ENCODE measurements at places on chromosomes 1 and 21.

DNA sequence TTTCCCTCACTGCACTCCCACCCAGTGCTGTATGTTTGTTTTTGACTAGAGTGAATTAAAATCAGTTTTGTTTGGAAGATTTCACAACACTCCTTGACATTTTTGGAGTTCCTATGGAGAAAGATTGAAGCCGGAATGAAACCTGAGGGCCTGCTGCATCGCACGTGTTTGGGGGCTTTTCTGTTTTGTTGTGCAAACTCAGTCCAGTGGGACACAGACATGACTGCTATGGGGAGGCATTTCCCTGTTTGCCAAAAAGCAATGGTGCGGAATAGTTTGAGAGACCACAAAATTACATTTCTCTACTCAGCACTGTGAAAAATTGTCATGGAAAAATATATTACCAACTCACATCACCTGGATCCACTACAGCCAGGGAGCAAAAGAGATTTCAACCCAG lies 43.8 kb upstream of the KCNE2 start:
- no peak for DNase-seq

- no peak for DNase-seq
Observed at GRCh38 chr1:45686015-45686287, 382 bp downstream of the GPBP1L1 start.

GRCh38 chr1:117584181-117584580 lies 21.7 kb upstream of the TENT5C start:
- no peak for DNase-seq

DNA sequence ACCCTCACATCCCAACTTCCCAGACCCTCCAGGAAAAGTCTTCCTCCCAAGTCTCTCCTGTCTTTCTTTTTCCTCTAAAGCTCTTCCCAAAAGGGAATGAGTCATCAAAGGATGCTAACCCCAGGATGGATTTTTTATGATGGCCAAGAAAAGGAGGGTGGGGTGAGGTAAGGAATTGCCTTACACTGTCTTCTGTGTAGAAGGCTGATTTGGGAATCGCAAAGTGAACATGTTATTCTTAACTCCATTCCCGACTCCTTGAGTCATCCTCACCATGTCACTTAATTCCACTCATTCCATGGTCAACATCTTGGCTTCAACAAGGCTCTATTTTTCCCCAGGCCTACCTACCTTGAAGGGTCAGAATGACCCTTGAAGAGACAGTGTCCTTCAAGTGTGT lies 44.0 kb downstream of the TBX15 start:
- peak; percentile 88 for DNase-seq

GRCh38 chr1:192445839-192446489 lies 129.2 kb downstream of the RGS21 start:
- peak; percentile 45 for DNase-seq

DNA sequence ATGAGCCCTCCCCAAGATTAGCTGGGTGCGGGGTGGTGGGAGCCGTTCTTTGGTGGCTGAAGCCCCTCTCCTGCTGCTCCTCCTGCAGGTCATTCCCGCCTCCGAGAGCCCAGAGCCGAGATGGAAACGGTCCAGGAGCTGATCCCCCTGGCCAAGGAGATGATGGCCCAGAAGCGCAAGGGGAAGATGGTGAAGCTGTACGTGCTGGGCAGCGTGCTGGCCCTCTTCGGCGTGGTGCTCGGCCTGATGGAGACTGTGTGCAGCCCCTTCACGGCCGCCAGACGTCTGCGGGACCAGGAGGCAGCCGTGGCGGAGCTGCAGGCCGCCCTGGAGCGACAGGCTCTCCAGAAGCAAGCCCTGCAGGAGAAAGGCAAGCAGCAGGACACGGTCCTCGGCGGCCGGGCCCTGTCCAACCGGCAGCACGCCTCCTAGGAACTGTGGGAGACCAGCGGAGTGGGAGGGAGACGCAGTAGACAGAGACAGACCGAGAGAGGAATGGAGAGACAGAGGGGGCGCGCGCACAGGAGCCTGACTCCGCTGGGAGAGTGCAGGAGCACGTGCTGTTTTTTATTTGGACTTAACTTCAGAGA lies 448 bp downstream of the G0S2 start:
- peak; percentile 15 for DNase-seq

GRCh38 chr1:245181158-245181517 lies 26.4 kb downstream of the KIF26B start:
- no peak for DNase-seq

DNA sequence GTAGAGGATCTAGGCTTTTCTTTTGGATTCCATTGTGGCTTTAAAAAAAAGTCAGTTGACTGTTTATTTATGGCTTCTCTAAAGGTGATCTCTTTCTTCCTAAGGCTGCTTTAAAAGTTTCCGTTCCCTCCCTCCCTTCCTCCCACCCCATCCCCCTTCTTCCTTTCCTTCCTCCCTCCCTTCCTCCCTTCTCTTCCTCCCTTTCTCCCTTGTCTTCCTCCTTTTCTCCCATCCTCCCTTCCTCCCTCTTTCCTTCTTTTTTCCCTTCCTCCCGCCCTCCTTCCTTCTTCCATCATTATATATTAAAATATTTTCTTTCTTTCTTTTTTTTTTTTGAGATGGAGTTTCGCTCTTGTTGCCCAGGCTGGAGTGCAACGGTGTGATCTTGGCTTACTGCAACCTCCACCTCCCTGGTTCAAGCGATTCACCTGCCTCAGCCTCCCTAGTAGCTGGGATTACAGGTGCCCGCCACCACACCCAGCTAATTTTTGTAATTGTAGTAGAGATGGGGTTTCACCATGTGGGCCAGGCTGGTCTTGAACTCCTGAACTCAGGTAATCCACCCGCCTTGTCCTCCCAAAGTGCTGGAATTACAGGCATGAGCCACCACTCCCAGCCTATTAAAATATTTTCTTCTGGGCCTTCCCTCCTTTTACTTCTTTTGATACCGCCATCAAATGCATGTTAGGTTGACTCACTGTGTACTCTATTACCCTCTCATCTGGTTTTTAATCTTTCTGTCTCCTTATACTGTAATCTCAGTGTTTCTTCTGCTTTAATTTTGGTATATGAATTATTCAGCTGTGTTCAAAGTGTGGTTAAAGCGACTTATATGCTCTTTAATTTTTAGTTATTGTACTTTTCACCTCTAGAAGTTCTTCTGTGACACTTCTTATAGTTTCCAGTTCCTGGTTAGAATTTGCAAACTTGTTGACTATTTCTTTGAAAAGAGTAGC lies 59.2 kb upstream of the ATP5PO start:
- DNase-seq: no peak

- DNase-seq: peak; percentile 98
Observed at GRCh38 chr21:35197992-35198431, 148.9 kb upstream of the RUNX1 start.

GRCh38 chr1:163730411-163730821 lies 408.7 kb downstream of the NUF2 start:
- no peak for DNase-seq

GRCh38 chr1:66346057-66346795 lies 187.7 kb upstream of the SGIP1 start:
- DNase-seq: no peak

DNA sequence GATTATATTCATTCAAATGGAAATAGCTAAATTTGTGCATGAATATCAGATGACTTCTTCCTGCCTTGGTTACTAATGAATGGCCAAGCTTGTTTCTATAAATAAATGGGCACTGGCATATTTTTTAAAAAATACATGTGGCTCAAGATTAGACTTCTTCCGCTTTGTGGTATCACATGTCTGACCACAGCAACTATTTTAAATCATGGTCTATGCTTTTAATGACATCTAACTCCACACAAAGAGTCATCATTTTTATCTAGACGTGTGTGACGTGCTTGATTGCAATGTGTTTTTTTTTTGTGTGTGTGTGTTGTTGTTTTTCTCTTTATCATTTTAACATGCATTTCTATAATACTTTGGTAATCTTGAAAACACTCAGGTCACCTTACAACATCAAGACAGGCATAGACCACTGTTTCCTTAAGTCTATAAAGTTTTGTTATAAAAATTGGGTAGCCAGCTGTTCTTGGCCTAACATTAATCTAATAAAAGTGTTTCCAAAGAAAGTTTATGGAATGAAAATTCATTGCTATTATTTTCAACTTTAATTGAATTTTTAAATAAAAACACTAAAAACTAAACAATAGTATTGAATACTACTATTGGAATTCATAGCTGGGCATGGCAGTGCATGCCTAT lies 29.5 kb downstream of the RGS1 start:
- DNase-seq: peak; percentile 5

- DNase-seq: no peak
Observed at GRCh38 chr1:63975481-63975880, 201.7 kb downstream of the ROR1 start.

DNA sequence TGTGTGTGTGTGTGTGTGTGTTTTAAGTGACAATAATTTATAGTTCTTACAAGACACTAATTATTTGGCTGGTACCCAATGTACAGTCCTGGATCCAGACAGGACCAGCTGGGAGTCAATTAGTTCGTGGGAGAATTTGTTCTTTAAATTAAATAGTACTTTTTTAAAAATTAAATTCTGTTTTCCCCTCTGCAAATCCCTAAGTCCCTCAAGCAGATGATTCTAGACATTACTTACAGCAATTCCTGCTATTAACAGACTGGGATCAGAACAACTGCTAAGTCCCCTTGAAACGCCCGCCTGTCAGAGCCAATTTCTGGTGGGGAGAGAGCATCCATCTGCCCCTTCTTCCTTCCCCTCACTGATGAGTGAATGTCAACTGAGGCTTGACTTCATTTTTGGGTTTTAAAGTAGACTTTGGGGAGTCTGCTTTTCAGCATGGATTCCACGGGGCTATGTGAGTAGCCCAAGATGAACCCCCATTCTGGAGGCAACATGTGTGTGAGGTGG lies 83.9 kb downstream of the SMYD2 start:
- DNase-seq: no peak

DNA sequence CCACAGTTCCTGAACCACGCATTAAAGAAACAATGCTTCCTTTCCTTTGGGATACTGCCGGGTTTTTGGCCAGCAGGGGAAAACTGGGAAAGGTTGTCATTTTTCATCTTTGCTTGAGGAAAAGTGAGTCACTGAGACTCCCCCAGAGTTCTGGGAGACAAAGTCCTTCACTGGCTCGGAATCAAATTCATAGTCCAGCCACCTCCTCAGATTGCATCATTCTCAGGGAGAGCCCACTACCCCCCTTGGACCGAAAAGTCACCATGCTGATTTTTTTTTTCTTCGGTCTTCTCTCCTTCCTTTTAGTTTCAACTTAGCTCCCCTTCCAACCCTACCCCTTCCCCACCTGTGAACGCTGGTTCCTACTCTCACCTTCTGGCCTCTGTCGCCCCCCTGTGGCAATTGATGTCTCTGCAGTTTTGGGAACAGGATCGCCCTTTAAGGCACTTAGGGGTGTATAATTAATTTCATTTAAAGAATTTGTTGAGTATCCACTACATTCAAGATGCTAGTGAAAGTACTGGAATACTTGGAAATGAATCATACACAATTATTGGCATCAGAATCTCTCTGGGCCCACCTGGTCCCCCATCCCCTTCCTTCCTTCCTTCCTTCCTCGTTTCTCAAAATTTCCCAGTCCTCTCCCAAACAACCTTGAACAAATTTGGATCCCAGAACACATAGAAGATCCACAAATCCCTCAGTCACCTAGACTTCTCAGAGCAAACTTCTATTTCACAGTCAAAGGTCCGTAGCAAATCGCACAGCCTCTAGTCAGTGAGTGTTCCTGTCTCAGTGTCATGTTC lies 6.9 kb downstream of the ACKR1 start:
- DNase-seq: peak; percentile 18

GRCh38 chr1:183230413-183230812 lies 44.3 kb downstream of the LAMC2 start:
- DNase-seq: no peak

DNA sequence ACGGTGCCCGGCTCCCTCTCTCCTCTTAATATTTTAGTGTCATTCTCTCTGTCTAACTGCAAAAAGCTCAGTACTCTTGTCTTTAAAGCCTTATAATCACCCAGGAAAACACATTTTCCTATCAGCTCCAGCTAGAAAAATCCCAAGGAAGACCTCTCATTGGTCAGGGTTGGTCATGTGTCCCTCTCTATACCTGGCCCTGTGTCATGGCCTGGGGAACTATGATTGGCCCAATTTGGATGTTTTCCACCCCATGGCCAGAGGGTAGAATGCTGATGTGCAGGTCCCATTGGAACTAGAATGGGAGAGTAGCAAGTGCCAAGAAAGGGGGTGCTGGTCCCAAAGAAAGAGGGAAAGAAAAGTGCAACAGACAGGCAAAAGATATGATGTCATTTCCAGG lies 27.3 kb downstream of the CAMK2N1 start:
- DNase-seq: no peak

DNA sequence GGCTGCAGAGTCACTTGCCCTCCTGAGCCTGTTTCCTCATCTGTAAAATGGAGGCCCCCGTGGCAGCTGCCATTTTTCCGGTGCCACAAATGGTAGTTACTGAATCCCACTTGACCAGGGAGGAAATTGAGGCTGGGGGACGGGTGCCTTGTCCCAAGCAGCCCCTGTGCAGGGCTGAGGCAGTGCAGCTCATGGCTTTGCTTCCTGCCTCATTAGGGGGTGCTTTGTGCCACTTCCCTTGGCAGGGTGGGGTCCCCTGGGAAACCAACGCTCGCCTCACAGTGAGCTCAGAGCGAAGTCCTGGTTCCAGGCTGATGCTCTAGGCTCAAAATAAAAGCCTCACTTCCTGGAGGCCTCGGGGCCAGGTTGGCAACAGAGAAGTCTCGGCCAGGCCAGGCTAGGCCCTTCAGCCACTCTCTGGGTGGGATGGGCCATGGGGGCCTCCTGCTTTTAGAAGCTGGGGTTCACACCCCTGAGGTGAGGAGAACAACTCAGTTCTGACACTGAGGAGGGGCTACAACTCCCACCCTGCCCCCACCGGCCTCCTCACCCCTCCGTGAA lies 6.8 kb downstream of the LAPTM5 start:
- no peak for DNase-seq

DNA sequence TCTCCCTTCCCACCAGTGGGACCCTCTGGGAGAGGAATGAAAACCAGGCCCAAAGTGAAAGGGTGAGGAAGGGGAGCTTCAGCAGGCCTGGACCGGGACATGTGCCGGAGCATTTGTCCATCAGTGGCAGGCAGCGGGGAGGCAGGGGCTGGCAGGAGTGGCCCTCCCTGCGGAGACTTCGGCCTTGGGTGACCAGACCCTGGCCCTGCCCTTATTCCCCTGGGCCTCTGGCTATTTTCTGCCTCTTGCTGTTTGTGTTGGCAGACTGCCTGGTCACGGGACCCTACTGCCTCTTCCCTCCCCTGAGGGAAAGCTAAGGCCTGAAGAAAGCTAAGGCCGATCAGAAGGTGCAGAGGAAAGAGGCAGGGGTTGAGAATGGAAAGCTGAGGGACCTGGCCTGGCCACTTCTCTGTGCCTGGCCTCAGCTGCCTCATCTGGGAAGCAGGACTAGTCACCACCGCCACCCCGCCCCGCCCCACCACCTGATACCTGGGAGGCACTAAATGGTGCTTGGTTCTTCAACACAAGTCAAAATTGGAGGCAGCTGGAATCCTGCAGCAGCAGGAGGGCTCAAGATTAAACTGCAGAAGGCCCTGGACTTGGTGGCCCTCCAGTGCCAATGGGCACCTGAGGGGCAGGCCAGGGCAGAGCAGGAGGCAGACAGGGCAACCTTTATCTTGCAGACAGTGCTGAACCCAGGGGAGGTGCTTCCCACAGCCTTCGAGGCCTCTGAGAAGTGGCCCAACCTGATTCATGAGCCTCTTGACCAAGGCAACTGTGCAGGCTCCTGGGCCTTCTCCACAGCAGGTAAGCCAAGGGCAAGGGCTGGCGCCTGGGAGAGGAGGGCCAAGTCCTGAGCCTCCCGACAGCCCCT lies 7.9 kb downstream of the TINAGL1 start:
- DNase-seq: peak; percentile 74

GRCh38 chr21:26555540-26556146 lies 17.4 kb downstream of the CYYR1 start:
- DNase-seq: no peak

Measured in fibroblast of skin of back (primary cell).